ENCODE measurements at places on chromosomes 16 and 17.

DNA sequence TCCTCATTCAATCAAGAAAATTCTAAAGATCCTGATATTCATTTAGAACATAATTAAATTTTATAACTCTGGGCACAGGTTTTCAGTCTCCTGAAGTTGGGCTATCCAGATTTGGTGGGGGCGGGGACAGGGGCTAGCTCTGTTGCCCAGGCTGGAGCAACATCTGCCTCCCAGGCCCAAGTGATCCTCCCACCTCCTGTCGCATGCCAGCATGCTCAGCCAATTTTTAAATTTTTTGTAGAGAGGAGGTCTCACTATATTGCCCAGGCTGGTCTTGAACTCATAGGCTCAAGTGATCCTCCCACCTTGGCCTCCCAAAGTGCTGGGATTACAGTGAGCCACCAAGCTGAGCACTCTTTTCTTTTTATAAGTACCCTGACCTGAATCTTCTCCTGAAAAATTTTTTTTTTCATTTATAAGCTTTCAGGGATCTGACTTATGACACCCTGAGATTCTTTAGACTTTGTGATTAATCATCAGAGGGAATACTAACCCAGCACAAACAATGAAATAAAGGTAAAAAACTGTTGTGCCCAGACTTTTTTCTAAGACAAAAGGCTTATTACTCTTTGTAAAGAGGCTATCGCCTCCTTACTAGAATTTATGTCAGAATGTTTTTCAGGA lies 62.6 kb downstream of the TUBD1 start:
- DNase-seq = no peak

- DNase-seq = peak; percentile 53
Measured at GRCh38 chr16:88815901-88816589, 4.3 kb upstream of the APRT start.

DNA sequence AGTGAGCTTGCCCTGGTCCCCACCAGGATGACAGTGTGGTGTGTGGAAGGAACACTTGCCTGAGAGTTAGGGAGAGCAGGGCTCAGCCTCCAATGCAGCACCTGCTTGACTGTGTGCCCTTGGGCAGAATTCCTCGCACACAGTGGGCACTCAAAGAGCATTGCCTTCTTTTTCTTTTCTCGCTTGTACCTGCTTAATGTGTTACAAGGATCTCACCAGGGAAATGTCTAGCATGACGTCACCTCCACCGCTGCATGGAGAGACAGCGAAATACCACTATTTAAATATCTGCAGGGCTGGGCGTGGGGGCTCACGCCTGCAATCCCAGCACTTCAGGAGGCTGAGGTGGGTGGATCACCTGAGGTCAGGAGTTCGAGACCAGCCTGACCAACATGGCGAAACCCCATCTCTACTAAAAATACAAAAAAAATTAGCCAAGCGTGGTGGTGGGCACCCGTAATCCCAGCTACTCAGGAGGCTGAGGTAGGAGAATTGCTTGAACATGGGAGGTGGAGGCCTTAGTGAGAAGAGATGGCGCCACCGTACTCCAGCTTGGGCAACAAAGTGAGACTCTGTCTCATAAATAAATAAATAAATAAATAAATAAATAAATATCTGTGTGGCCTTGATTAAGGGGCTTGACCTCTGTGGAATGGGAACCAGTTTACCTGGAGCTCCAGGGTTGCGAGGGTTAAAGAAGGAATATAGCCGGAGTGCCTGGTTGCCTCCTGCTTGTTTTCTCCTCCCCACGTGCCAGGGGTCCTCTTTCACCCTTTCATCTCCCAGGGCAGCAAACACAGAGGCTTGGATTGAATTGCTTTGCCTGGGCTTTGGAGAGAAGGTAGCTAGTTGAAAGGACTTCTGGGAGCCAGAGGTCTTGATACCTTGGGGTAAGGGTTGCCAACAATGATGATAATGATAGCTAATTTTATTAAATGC lies 16.3 kb downstream of the SNX29 start:
- no peak for DNase-seq

GRCh38 chr16:48158296-48158695 lies 2.5 kb upstream of the ABCC12 start:
- no peak for DNase-seq

- DNase-seq = peak; percentile 11
Measured at GRCh38 chr17:3845291-3845620, 790 bp downstream of the NCBP3 start.

GRCh38 chr16:24070851-24071250 lies 185.3 kb upstream of the CACNG3 start:
- DNase-seq = no peak

DNA sequence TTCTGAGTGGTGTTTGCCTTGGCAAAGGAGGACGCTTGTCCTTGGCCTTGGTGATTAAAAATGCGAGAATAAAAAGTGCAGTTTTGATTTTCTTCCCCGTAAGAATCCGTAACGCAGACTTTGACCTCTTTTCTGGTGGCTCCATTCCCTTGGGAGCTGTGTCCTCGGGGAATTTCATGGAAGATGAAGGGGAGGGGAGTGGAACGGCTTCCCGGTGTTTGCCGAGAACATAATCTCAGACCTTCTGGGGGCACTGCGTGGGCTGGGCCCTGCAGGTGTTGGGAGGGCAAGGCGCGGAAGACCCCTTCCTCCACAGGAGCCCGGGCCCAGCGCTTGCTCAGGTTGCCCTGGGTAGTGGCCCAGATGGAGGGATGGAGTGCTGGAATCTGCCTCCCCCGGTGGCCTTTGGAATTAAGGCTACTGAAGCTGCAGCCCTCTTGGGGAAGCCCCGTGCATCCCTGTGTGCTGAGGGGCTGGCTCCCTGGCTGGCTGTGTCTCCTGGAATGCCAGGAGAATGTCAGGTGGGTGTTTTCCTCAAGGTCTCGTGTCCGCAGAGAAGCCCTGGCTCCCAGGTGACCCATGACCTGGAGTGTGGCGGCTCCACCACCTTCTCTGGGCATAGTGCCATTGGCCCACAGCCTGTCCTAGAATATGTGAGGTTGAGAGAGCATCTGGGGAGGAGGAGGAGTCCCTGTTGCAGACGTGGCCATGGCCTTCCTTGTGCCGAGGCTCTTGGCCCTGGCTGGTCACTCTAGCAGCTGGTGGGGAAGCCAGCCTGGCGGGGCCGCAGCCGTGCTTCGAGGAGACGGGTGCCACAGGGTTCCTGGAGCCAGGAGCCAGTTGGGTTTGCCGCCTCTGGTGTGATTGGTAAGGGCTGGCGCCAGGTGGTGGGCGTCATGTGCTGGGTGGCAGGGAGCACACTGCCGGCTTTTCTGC lies 3.1 kb downstream of the BAIAP2 start:
- no peak for DNase-seq

DNA sequence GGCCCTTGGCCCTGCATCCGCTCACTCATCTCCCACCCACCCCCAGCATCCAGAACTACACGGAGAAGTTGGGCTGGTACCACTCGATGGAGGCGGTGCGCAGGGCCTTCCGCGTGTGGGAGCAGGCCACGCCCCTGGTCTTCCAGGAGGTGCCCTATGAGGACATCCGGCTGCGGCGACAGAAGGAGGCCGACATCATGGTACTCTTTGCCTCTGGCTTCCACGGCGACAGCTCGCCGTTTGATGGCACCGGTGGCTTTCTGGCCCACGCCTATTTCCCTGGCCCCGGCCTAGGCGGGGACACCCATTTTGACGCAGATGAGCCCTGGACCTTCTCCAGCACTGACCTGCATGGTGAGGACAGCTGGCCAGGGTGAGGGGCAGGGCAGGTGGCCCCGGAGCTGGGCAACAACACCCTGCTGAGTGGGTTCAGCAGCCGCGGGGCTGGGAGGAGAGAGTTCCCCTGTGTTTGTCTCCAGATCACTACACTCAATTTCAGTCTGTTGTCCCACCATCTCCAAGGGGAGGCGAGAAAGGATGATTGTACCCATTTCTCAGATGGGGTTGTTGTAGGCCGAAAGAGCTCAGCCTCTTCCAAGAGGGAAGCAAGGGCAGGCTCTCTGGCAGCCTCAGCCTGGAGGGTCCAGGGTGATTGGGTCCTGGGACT lies 14.4 kb downstream of the MMP15 start:
- DNase-seq = no peak

GRCh38 chr16:72202014-72202413 lies 30.1 kb upstream of the PMFBP1 start:
- DNase-seq = no peak

GRCh38 chr16:17392127-17392856 lies 78.5 kb downstream of the XYLT1 start:
- no peak for DNase-seq

DNA sequence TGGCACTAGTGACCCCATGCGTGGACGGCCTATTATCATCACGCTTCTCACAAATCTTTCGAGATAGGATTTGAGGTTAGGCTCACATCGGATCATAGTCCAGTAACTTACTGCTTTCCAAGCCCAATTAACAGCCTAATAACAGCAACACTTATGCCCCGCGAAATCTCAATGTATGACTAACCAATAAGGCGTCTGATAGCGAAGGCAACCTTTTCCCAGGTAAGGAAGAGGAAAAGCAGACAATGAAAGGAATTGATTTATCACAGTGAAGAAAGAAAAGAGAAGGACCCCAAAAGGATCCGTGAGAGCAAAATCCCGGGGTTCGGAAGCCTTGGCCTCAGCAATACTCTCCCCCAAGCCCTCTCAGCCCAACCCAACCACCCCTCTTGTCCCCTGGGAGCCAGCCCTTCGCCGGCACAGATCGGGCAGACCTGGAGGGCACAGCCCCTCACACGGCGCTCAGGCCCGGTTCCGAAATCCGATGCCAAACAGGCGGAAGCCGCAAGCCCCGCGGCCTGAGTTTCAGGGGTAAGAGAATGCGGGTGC lies 534 bp downstream of the GPATCH8 start:
- DNase-seq = no peak

- DNase-seq = no peak
Measured at GRCh38 chr16:4179020-4179419, 62.8 kb upstream of the ADCY9 start.

DNA sequence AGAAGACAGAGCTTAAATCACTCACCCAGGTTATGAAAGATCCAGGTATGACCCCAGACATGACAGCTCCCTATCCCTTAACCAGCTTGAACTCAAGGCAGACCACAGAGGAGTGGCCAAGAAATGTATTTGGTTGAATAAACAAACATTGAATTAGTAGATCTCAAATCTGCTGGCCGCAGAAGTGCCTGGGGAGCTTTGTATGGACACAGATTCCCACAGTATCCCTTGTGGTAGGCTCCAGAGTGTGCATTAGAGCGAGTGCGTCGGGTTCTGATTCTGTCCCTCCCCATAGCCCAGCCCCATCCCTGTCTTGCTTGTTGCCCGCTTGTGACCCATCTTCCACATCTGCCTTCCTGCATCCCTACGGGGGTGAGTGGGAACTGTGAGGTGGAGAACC lies 118.8 kb upstream of the FOXF1 start:
- no peak for DNase-seq

DNA sequence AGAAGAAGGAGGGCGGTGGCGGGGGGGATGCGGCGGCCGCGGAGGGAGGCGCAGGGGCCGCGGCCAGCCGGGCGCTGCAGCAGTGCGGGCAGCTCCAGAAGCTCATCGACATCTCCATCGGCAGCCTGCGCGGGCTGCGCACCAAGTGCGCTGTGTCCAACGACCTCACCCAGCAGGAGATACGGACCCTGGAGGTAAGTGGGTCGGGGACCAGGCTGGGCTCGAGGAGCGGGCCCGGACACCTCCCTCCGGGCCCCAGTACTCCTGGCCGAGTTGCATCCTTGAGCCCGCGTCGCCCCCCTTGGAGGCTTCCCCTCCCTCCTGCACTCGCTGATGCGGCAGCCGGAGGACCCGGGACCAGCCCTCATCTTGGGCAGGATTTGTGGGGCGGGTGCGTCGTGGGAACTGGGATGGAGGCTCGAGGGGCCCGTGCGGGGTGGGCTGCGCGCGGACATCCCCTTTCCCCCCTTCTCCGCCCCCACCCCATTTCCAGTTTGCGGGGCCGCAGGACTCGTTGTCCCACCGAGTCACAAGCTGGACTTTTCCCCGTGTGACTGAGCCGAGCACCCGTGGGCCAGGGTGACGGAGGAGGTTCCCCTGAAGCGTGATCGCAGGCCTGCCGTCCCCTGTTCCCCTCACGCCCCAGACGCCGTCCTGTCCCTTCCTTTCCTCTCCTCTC lies 572 bp downstream of the KSR1 start:
- no peak for DNase-seq

DNA sequence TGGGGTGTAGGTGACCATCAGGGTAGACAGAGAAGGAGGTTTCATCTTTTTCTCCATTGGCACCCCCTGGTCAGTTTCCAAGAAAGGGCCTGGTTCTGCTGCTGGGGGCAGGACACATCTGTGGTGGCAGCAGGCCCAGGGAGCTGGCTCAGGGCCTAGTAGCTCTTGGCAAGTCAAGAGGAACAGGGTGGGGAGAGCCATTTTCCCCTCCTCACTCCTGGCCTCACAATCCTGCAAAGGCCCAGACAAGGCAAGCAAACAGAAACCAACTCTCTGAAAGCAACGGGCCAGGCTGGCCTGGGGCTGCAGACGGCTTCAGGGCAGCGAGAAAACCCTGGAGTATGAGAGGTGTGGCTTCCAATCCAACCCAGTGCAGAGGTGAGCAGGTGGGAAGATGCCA lies 192.9 kb upstream of the DYNLRB2 start:
- DNase-seq = no peak
